ENCODE measurements at places on chromosomes 3 and 15. TPM values are rescaled to one million over a fixed set of nuclear protein-coding genes. Genes with fewer than 3 reads are reported as not detected.

GRCh38 chr3:168285506-168285905, 189.8 kb upstream of the GOLIM4 start:
- DNase-seq: no peak
- no peaks in the 10 kb centered on the region for H3K36me3 ChIP-seq
- no peaks in the 10 kb centered on the region for H3K27me3 ChIP-seq
- H3K4me1 ChIP-seq: peaks cover 3% of the 10 kb centered on the region
- no peak overlapping the region for H3K27ac ChIP-seq

DNA sequence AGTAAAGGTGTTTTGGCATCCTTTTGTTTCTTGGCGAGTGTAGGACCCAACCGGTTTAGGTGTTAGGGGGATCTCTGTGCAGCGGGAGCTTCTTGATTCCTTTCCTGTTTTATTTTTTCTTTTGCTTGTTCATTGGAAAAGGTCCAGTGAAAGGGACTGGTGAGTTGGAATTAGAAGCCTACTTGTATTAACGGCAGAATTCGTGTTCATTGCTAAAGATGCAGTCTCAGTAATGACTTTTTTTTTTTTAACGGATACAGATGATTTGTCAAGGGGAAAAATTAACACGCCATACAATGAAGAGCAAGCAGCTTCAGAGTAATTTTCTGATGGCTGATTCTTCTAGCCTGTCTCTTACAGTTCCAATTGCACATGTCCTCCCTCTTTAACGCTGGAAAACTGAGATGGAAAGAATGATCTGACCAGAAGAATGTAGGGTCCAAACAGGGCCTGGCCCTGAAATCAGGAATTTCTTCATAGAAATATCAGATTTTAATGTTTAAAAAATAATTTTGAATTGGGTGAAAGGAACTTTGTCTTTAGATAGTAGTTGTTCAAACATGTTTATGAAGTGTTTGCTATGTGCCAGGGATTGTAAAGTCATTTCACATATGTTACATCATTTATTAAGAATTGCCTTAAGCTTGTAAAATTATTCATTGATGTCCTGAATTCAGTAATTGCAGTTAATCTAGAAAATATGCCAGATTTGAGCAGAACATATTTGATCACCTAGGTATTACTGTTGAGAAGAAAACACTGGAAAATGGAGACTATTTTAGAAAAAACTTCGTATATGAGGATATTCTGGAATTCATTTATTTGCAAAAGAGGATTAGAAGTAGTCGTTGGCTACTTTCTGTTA, 1.4 kb downstream of the MAPK6 start:
- peak overlapping the region; percentile 99 for H3K4me3 ChIP-seq
- peaks cover 10% of the 10 kb centered on the region for H3K36me3 ChIP-seq
- peaks cover 11% of the 10 kb centered on the region for H3K27me3 ChIP-seq
- H3K27ac ChIP-seq: peak overlapping the region; percentile 96
- peaks cover 37% of the 10 kb centered on the region for H3K4me1 ChIP-seq
- DNase-seq: no peak

DNA sequence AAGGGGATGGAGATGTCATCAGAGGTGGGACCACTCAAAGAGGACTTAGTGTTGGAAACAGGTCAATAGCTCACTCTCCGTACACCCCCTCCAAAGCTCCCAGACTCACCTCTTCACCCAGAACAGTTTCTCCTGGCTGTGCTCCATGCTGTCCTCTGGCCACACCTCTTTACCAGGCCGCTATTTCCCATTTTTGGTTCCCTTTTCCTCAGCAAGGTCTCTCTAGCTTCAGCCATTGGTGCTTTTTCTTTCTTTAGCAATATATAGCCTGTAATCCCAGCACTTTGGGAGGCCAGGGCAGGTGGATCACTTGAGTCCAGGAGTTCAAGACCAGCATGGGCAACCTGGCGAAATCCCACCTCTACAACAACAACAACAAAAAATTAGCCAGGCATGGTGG, 123.6 kb upstream of the SMAD3 start:
- H3K27ac ChIP-seq: no peak overlapping the region
- H3K27me3 ChIP-seq: peaks cover 5% of the 10 kb centered on the region
- no peak overlapping the region for H3K4me3 ChIP-seq
- H3K4me1 ChIP-seq: no peaks in the 10 kb centered on the region
- no peak for DNase-seq
- H3K36me3 ChIP-seq: no peaks in the 10 kb centered on the region

DNA sequence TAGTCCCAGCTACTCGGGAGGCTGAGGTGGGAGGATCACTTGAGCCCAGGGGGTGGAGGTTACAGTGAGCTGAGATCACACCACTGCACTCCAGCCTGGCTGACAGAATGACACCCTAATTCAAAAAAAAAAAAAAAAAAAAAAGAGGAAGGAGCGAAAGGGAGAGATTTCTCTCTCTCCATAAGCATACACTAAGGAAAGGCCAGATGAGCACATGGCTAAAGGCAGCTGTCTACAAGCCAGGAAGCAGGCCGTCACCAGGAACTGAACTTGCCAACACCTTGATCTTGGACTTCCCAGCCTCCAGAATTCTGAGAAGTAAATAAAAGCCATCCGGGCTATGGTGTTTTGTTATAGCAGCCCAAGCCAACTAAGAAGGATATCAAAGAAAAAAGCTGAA, 7.5 kb downstream of the SRGAP3 start:
- H3K27me3 ChIP-seq: peaks cover 1% of the 10 kb centered on the region
- H3K4me3 ChIP-seq: no peak overlapping the region
- DNase-seq: no peak
- H3K27ac ChIP-seq: no peak overlapping the region

KLHL25 gene
- total RNA-seq: 7.4 TPM

OR5K2 gene
- not detected for total RNA-seq
